ENCODE measurements at places on chromosomes 3 and 15.

DNA sequence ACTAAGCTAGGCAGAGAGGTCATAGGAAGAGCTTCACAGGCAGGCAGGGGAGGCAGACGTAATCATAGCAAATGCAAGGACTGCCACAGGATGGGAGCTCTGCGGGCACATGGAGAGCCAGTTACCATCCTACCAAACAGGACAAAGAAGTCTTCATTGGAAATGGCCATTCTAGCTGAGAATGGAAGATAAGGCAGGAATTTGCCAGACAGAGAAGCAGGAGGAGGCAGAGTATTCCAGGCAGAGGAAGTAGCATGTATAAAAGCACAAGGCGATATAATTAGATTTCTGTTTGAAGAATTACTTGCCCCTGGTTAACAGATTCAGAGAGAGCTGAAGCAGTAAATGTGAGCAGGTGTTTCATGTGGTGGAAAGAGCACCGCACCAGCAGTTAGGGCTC is 3.5 kb upstream of the SEMA5B start:
- no peak for DNase-seq

DNA sequence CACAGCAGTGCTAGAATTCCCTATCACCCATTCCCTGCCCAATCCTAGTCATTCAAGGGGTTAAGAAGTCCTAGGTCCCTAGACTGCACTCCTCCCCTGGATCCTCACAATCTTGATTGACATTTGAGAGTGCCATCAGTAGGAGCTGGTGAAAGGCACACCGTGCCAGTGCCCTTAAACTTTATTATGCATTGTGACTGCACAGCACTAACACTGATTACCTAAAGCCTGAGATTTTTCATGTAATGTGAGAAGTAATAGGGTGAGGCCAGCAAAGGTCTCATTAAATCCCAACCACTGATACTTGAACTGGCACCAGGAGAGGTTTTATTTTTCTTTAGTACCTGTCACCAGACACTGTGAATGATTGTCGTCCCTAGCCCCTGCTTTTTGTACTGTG is 16.3 kb downstream of the GXYLT2 start:
- no peak for DNase-seq

DNA sequence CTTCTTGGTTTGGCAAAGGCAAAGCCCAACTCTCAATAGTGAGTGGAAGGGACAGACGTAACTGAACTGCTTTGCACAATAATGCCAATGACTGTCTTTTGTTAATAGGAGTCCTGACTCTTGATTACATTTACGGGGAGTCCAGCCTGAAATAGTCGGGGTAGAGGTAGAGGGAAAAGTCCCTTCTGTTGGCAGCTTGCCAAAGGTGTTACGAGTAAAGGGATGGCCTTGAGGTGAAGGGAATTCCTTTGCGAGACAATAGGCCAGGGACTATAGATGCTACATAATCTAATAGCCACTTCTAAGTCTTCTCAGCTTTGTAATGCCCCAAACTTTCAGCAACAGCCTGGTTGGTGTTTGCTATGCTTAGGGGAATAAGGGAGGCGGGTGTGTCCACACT is 2.2 kb upstream of the SENP2 start:
- no peak for DNase-seq

- DNase-seq = no peak
Measured at GRCh38 chr15:67117370-67117769, 52.0 kb downstream of the SMAD3 start.

- DNase-seq = no peak
Measured at GRCh38 chr3:98978068-98978811, 76.7 kb upstream of the DCBLD2 start.

DNA sequence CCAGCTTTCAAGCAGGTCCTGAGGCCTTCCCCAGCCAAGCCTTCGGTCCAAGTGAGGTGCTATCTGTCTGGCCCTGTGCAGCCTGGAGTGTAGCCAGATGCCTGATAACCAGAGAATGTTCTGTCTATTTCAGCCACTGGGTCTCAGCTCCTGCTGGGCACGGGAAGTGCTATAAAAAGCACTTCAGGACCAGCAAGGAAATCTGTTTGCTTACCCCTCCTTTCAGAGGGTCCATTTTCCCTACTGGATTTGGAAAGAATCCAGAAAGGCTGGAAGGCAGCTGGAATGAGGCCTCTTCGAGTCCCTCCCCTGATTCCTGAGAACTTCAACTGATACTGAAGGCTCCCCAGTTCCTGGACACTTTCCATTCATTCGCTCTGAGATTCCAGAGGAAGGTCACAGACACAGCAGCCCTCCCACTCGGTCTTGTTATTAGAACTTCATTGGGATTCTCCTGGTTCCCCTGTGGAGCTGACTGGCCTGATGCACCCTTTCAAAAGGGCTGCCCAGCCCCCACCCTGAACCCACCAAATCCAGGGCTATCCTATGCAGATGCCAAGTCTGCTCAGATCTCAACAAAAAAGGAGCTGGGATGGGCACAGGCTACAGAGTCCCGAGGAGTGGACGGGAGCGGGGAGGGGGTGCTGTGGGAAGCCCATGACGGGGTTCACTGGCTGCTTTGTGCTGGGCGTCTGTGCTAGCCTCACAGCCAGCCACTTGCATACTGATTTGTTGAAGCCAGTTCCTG is 70.4 kb downstream of the UMPS start:
- no peak for DNase-seq

DNA sequence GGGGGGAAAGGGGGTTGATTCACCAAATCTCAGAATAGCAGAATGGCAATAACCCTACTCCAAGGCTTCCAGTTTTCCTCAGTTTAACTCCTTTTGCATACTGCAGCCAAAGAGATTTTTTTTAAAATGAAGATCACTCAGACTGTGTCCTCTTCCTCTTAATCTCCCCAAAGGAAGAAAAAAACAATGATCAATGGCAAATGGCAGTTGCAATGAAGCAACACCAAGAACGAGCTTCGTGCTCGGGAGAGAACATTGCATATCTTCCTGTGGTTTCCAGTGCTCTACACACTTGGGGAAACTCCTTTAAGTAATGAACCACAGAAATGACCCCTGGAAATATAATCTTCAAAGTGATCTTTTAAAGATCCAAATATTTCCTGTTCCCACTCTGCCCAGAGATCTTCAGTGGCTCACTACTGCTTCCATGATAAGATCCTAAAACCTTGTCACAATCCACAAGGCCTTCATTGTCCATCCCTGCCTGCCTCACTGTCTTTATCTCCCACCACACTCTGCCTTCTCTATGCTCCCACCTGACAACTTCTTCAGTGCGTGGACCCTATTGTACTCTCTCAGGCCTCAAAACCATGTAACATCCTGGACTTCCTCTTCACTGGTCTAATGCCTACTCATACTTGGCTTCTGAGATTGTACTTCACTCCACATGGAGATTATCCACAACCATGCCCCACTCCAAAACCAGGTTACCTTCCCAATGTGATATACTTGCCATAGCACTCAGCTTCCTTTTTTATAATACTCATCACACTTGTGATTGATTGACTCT is 394.8 kb downstream of the FHIT start:
- DNase-seq = no peak

GRCh38 chr3:55664387-55664786 is 177.3 kb upstream of the WNT5A start:
- DNase-seq = no peak

DNA sequence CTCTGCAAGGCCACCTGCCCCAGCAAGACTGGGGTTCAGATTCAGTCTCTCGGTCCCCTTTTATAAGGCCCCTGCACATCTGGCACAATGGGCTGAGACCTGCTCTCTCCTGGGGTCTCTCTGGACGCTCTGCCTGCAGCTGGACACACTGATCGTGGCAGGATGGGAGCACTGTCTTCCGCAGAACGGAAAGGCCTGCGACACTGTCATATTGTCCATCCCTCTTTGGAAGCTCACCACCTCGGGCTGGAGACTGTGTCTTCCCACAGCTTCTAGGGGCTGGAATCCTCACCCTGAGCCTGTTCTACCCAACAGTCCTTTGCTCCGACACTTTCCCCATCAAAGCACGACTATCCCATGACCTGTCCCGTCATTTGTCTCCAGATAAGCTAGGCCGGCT is 11.5 kb upstream of the IGDCC4 start:
- no peak for DNase-seq

DNA sequence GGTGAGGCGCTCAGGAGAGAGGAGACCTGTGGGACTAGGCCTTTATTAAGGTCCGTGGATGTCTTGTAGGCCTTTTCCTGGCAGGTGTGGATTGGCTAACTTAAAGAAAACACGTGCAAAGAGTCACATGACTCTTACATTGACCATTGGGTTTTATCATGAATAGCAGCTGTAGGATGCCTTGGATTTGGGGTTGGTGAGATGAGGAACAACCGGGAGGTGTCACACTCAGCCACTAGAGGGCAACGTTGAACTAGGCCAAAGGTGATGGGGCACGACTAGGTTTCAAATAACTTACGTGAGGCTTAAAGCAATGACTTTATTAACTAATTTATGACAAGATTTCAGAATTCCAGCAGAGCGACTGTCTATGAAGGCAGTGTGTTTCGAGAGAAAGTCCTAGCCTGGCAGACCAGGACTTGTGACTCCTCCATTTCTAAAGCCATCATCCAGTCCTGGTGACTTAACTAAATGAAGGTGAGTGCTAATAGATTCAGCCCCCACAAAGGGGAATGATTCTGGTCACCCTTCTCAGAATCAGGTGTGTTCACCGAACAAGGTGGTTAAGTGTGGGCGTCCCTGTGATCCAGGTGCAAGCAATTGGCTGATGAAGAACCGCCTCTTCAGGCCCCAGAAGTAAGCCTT is 345.6 kb downstream of the MCTP2 start:
- DNase-seq = no peak

DNA sequence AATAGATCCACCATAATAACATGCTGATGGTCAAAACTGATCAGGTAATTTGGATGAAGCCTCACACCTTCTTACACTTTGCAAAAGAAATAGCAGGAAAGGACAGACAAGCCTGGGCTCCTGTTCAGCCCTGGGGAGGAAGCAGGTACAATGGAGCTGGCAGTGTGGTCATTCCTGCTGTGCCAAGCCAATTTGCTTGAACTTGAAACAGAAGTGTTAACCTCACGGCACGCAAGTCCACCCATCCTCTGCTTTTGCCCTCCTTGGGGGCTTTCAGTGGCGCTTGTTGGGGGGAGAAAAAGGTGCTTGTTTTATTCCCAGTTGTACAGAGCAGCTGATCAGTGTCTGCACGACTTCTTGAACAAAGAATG is 36.8 kb upstream of the RFTN1 start:
- DNase-seq = no peak

DNA sequence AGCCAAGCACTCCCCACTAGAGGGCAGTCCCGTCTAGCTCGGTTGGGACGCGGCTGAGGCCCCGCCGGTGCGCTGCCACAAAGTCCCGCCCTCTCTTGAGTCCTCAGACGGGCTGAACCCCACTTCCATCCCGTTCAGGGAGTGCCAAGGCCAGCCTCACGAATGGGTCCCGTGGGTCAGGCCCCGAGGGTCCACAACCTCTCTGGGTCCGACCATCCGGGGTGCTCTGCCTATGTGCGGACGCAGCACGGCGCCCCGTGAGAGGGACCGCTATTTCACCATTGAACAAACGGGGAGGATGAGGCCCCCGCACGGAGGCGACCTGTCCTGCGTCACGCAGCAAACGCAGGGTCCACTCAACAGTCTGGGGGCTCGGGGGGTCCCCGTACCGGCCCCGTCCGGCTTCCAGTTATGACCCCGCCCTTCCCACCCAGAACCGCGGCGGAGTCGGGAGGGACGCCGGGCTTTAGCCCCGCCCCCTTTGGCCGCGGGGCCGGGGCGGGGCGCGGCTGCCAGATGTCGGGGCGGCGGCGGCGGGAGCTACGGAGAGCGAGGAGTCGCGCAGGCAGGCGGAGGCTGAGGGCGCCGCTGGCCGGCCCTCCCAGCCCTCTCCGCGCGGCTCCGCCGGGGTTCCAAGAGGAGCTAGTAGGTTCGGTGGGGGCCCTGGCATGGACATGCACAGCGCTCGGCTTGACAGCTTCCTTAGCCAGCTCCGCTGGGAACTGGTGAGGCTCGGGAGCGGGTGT is at the start of gene INKA1:
TSS of gene INKA1 (plus strand) at position 543 of the 746 bp plus-strand sequence. CDS start at position 675, 132 bp downstream.
- DNase-seq = peak; percentile 77

Data from stimulated activated CD8-positive, alpha-beta memory T cell treated with anti-CD3 and anti-CD28 coated beads, Interleukin-15, amount 100 ng/mL, for 48 hours (primary cell).